ENCODE measurements at places on chromosomes 3 and 15.

- no peak for DNase-seq
These were observed 5.8 kb downstream of the ITIH1 start for GRCh38 chr3:52783211-52783555.

DNA sequence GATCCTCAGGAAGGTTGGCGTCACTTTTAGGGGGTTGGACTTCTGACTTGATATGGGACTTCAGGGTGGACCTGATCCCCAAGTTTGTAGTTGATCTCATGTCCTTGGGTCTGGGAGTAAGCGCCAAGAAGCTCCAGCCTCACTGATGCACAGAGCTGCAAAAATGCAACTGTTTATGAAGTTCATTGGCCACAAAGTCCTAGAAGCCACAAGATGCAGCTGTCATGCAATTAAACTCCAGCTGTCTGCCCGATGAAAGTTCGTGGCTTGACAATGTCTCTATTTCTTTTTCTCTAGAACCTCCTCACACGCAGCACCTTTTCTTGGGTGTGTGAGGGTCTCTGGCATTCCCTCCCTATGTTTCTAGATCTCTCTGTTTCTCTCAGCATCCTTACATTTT lies 9.2 kb upstream of the ACAN start:
- no peak for DNase-seq

- no peak for DNase-seq
These were observed 71.1 kb upstream of the OXTR start for GRCh38 chr3:8840556-8840955.

- DNase-seq: no peak
These were observed 73.7 kb downstream of the CCNL1 start for GRCh38 chr3:157086060-157086750.

- DNase-seq: no peak
These were observed 19.5 kb upstream of the DOCK3 start for GRCh38 chr3:50655009-50655830.

DNA sequence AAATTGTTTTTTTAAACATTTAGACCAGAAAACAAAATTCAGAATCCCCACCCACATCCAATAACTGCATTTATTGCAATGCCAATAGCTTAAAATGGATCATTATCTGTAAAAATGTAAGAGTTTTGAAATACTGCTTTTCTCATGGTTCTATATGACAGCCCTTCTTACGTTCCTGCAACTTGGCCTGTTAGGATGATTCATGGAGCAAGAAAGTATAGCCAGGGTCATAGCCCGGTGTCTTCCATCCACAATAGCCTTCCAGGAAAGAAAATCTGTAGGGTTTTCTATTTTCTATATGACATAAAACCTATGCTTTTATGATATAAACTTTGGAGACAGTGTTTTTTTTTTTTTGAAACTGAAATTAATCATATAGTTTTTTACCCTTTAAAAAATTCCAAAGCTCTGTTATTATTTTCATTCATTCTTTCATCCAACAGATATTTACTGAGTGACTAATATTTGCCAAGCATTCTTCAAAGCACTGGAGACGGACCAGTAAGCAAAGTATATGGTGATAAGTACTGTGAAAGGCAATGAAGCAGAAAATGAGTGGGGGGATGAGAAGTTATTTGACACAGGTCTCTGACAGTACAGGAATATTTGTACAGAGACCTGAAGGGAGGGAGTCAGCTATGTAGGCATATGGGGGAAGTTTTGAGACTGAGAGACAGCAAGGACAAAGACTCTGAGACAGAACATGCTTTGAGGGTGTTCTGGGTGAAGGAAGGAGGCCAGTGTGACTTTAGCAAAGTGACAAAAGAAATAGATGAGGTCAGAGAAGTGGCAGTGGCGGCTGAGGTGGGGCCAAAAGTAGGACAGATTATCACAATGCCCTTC lies 29.0 kb upstream of the SLC2A2 start:
- no peak for DNase-seq

GRCh38 chr3:42546691-42547213 lies 35.0 kb downstream of the SEC22C start:
- DNase-seq: no peak

DNA sequence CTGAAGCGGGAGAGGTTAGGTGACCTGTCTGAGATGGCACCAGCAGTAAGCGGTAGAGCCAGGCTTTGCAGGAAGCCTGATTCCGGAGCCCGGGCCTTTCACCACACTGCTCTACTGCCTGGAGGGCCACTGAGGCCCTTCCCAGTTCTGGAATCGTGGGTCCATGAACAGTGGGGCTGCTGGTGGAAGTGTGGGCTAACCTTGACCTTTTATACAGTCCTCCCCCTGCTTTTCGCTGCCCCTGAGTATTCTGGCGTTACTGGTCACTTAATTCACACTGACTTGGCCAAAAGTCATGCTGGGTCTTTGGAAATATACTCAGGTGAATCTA lies 2.6 kb upstream of the ABTB1 start:
- no peak for DNase-seq

- DNase-seq: no peak
These were observed 22.2 kb upstream of the BCL6 start for GRCh38 chr3:187767266-187768012.

- DNase-seq: no peak
These were observed 12.9 kb upstream of the MGA start for GRCh38 chr15:41647262-41647661.

DNA sequence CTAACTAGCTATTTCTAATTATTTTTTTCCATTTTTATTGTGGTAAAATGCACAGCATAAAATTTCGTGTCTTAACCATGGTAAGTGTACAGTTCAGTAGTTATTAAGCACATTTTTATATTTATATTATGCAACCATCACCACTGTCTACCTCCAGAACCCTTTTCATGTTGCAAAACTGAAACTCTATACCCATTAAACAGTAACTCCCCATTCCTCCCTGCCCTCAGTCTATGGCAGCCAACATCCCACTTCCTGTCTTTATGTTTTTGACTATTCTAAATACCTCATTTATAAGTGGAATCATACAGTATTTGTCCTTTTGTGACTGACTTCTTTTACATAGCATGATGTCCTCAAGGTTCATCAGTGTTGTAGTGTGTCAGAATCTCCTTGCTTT lies 25.5 kb downstream of the SLC35A5 start:
- DNase-seq: no peak

DNA sequence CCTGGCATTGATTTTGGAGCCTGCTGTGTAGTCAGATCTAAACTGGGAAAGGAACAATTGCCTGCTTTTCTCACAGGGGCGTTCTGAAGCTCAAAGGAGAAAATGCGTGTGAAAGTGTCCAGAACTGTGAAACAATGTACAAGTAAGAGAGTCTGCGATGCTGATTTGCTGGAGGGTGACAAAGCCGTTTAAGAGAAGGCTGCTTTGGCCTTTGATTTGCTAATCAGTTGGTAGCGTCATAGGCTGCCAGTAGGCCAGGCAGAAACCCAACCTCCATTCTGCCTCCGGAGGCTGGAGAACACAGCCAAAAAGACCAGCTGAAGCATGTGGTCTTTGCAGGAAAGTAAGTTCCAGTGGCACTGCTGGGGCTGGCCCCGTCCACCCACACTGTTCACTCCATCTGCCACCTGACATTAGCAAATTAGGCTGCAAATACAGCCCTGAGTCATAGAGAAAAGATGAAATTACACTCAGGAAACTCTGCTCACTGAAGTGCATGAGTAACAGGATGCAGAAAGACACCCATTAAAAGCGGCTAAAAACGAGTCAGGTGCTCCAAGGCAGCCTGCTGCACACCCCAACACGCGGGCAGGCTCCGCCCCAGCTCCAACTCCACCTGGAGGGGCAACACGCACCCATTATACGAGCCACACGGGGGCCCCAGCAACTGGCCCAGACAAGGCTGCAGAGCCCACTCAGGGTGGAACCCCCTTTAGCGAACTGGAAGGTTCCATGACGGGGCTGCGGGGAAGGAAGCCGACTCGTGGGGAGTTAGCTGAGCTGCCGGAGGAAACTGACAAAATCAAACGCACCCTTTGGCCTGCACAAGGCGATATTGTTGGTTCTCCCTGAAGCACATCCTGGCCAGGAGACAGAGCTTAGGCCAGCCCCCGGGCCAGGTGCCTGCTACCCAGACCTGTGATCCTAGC lies 31.6 kb downstream of the ZDHHC19 start:
- DNase-seq: peak; percentile 98

- DNase-seq: no peak
These were observed 20.2 kb downstream of the CCR1 start for GRCh38 chr3:46187876-46188275.

GRCh38 chr3:168034152-168034928 lies 61.4 kb downstream of the GOLIM4 start:
- DNase-seq: no peak

- DNase-seq: no peak
These were observed 24.3 kb downstream of the FILIP1L start for GRCh38 chr3:100089812-100090668.

DNA sequence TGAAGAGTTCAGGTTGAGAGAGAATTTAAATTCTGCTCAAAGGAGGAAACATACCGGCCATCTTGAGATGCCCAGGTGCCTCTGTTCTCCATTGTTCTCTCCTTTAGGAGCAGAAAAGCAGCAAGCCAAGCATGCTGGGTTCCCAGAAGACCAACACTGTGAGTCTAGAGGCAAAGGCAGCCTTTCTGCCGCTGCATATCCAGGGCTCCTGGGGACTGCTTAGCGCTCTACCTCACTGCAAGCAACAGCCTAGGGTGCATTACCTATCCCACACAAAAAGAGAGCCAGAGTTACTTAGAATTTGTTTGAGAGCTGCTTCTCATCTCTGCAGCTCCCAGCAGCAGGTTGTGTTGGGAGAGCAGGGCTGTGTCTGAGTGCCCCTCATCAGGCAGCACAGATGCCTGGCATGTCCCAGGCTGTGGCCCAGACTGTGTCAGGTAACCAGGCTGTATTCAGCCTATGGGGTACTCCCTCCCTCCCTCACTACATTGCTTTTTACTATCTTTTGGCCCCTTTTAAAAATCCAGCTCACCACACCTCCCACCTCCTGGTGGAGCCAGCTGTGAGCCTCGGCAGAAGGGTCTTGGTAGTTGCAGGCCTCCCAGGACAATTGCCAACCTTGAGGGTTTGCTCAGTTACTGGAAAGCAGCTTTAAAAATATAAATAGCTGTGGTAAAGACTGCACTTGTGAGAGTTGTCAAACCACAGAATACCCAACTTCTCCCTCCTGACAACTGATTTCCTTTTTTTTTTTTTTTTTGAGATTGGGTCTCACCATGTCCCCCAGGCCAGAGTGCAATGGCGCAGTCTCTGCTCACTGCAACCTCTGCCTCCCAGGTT lies 30.2 kb downstream of the BCL2L10 start:
- DNase-seq: peak; percentile 86

DNA sequence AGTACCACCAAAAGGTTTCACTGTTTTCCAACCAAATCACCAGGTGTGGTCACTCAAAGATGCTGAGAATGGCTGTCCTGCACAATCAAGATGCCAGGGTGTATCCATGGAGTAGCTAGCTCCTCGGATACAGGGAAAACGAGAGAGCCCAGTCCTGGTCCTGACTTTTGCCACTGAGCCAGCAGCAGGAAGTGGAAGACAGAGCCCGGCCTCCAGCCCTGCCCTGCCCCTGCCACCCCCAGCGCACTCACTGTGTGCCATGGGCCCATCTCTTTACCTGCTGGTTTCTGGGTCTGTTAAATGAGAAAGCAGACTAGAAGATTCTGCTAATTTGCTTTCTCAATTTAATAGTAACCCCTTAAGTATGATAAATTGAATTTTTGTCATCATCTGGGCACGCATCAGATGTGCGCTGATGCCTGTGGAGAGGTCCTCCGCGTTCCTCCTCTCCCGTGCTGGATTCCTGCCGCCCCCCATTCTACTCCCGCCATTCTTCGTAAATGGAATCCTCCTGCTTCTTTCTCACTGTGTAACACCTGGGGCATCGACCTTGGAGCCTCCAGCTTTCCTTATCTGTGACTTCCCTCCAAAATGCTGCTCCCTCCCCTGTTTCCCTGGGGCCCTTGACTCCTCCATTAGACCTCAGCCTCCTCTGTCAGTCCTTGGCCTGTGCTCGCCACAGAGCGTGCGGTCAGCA lies 18.0 kb downstream of the TNFAIP8L3 start:
- no peak for DNase-seq

DNA sequence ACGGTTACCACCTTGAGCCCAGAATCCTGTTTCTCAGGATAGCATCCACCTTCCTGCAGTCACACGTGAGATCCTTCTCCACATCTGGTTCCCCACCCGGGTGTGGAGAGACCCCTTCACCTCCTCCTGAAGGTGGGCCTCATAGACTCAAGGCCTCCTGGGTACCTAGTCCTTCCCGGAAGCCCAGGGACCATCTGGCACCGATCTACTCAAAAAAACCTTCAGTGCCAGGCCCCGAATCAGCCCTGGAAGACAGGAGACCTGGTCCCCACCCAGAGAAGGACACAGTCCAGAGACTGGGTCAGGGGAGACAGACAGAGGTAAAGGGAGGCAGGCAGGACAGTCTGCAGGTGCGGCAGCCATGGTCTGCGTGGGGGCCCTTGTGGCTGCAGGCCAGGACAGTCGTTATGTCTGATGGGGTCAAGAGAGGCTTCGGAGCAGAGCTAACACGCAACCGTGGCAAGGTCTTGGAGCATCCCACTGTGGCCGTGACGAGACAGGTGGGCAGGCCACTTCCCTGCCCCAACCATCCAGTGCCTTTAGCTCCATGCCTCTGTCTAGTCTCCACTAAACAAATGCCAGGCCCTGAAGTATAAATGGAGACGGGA lies 112.2 kb upstream of the ABHD17C start:
- no peak for DNase-seq

- no peak for DNase-seq
These were observed 5.2 kb downstream of the CAPN3 start for GRCh38 chr15:42364529-42364928.

DNA sequence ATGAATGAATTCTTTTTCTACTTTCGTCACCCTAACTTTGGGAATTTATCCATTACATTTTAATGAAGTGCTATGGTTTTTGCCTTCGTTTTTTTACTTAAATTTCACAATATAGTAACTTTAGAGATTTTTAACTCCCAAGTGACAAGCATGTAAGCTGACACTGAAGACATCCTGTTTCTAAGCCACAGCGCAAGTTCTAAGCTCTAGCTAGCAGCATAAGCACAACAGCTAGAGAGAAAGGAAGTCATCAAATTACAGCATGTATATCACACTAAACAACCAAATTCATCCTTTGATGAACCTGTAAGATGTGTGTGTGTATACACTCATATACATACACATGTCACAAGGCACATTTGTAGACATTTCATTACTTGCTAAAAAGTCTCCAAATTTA lies 119.3 kb downstream of the P3H2 start:
- no peak for DNase-seq

GRCh38 chr3:58497097-58497496 lies 5.2 kb downstream of the KCTD6 start:
- DNase-seq: no peak

GRCh38 chr15:69758291-69758771 lies 305.7 kb downstream of the RPLP1 start:
- no peak for DNase-seq

- DNase-seq: no peak
These were observed 80.3 kb upstream of the ABHD2 start for GRCh38 chr15:89007989-89008388.

GRCh38 chr3:77530870-77531269 lies 491.0 kb downstream of the ROBO2 start:
- no peak for DNase-seq

GRCh38 chr3:66572090-66572675 lies 71.4 kb upstream of the LRIG1 start:
- DNase-seq: no peak

GRCh38 chr3:13796701-13797460 lies 83.0 kb downstream of the WNT7A start:
- no peak for DNase-seq

- DNase-seq: no peak
These were observed 2.0 kb downstream of the GP5 start for GRCh38 chr3:194396859-194397756.

All from GM12878 (cell line).